Activated B cell treated with CpG ODN at 0.5 μM for 24 hours (primary cell): ENCODE measurements at places on chromosomes 11 and 22. TPM values are rescaled to one million over a fixed set of nuclear protein-coding genes. Genes with fewer than 3 reads are reported as not detected.

The PLEKHB1 gene
- total RNA-seq = 5.0 and 5.6 TPM in 2 replicates

The SELENOO gene
- total RNA-seq = 33.9 and 39.0 TPM in 2 replicates

GRCh38 chr22:48224332-48224731, 1461.9 kb downstream of the TBC1D22A start:
- H3K36me3 ChIP-seq = no peaks in the 10 kb centered on the region
- H3K27me3 ChIP-seq = peaks cover 10% of the 10 kb centered on the region
- no peak overlapping the region for H3K4me3 ChIP-seq

- no peaks in the 10 kb centered on the region for H3K4me1 ChIP-seq
- no peak overlapping the region for H3K4me3 ChIP-seq
- no peaks in the 10 kb centered on the region for H3K36me3 ChIP-seq
- H3K27me3 ChIP-seq = peaks cover 13% of the 10 kb centered on the region
- H3K27ac ChIP-seq = no peak overlapping the region
Measured at GRCh38 chr11:129828301-129828836, 12.7 kb downstream of the TMEM45B start.

- peaks cover 11% of the 10 kb centered on the region for H3K27me3 ChIP-seq
- no peak overlapping the region for H3K4me3 ChIP-seq
- H3K27ac ChIP-seq = no peak overlapping the region
- DNase-seq = no peak
Measured at GRCh38 chr11:33930317-33931021, 38.6 kb upstream of the LMO2 start.

- peak overlapping the region; percentile 80 for H3K27ac ChIP-seq
- H3K36me3 ChIP-seq = peaks cover 53% of the 10 kb centered on the region
- DNase-seq = no peak
- no peaks in the 10 kb centered on the region for H3K27me3 ChIP-seq
- peaks cover 41% of the 10 kb centered on the region for H3K4me1 ChIP-seq
Measured at GRCh38 chr22:31646186-31647019, 15.6 kb downstream of the PISD start.

- H3K36me3 ChIP-seq = no peaks in the 10 kb centered on the region
- H3K27ac ChIP-seq = no peak overlapping the region
- no peak for DNase-seq
Measured at GRCh38 chr11:81647374-81647773, 1086.3 kb downstream of the FAM181B start.
